Activated B cell treated with CpG ODN at 0.5 μM for 24 hours (primary cell): ENCODE measurements at places on chromosomes 3 and 15.

- no peaks in the 10 kb centered on the region for H3K4me1 ChIP-seq
- no peak overlapping the region for H3K4me3 ChIP-seq
- no peak for DNase-seq
- no peaks in the 10 kb centered on the region for H3K36me3 ChIP-seq
- no peak overlapping the region for H3K27ac ChIP-seq
Observed at GRCh38 chr15:77620297-77620696, 12.4 kb downstream of the LINGO1 start.

GRCh38 chr15:34732430-34732829, 22.4 kb downstream of the GJD2 start:
- no peak overlapping the region for H3K4me3 ChIP-seq
- no peak for DNase-seq
- H3K36me3 ChIP-seq = no peaks in the 10 kb centered on the region
- H3K4me1 ChIP-seq = no peaks in the 10 kb centered on the region

GRCh38 chr15:60890375-60891230, 338.5 kb downstream of the RORA start:
- no peak overlapping the region for H3K27ac ChIP-seq
- H3K27me3 ChIP-seq = no peaks in the 10 kb centered on the region
- DNase-seq = no peak
- no peak overlapping the region for H3K4me3 ChIP-seq
- H3K4me1 ChIP-seq = no peaks in the 10 kb centered on the region

DNA sequence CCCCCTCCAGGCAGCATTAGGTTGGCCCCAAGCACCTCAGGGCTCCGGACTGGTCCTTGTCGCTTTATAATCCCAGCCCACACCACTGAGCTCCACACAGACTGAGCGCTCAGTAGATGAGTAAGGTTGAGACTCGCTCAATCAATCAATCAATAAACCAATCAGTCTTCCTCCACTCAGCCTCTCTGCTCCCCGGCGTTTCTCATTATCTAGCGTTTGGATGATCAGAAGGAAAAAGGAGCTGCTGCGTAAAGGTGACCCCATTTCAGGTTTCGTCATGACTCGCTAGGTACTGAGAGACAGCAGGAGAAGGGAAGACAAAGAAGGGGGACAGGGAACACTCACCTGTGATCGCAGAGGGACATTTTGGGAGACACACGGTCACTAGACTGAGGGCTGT, 41.2 kb downstream of the ZNF710 start:
- no peak overlapping the region for H3K27ac ChIP-seq
- DNase-seq = no peak
- no peak overlapping the region for H3K4me3 ChIP-seq
- H3K4me1 ChIP-seq = peaks cover 72% of the 10 kb centered on the region

DNA sequence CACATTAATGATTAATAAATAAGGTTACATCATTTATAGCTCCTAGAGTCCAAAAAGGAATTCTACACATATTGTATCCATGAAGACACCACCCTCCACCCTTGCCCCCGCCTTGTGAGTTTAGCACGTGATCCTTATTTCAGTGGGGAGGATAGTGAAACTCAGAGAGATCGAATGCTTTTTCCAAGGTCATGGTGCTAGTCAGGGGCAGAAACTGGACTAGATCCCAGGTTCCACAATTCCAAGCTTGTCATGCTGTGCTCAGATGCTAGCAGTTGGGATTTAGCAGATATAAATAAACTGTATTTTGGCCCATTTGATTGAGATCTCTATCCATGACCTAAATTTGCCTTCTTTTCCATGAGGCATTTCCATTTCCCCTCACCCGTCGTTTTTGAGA, 227.4 kb upstream of the THRB start:
- H3K36me3 ChIP-seq = no peaks in the 10 kb centered on the region
- H3K27me3 ChIP-seq = no peaks in the 10 kb centered on the region
- H3K4me3 ChIP-seq = no peak overlapping the region
- H3K27ac ChIP-seq = no peak overlapping the region
- no peaks in the 10 kb centered on the region for H3K4me1 ChIP-seq
- no peak for DNase-seq

DNA sequence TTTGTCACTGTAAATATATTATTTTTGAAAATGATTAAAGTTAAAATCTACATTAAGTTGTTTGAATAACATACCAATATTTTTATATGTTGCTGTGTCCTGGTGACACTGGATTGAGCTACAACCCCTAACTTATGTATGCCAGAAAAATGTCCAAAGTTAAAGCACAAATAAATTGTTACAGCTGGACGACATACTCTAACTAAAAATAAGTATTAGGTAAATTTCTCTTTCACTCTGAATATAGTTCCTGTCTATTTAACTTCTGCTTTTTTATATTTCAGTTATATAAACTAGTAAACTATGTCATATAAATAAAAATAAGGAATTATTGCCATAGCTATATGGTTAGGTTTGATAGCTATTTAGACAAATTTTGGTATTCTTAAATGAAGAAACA, 118.5 kb upstream of the SAMMSON start:
- no peak overlapping the region for H3K4me3 ChIP-seq
- DNase-seq = no peak
- peaks cover 19% of the 10 kb centered on the region for H3K4me1 ChIP-seq
- H3K36me3 ChIP-seq = no peaks in the 10 kb centered on the region
- no peaks in the 10 kb centered on the region for H3K27me3 ChIP-seq

GRCh38 chr3:136860541-136860940, 1.5 kb upstream of the NCK1 start:
- peak overlapping the region; percentile 93 for H3K4me3 ChIP-seq
- peaks cover 19% of the 10 kb centered on the region for H3K36me3 ChIP-seq
- peaks cover 32% of the 10 kb centered on the region for H3K4me1 ChIP-seq
- H3K27me3 ChIP-seq = no peaks in the 10 kb centered on the region

GRCh38 chr3:122705379-122705778, 24.7 kb downstream of the PARP14 start:
- H3K27me3 ChIP-seq = no peaks in the 10 kb centered on the region
- no peak overlapping the region for H3K4me3 ChIP-seq

- H3K36me3 ChIP-seq = peaks cover 96% of the 10 kb centered on the region
- no peak for DNase-seq
- H3K27ac ChIP-seq = no peak overlapping the region
- H3K4me3 ChIP-seq = no peak overlapping the region
- no peaks in the 10 kb centered on the region for H3K27me3 ChIP-seq
Observed at GRCh38 chr15:43406808-43407207, 35.9 kb downstream of the TUBGCP4 start.

GRCh38 chr15:31303726-31304648, 22.6 kb upstream of the KLF13 start:
- H3K27me3 ChIP-seq = peaks cover 1% of the 10 kb centered on the region
- H3K4me3 ChIP-seq = no peak overlapping the region
- peaks cover 49% of the 10 kb centered on the region for H3K4me1 ChIP-seq
- H3K27ac ChIP-seq = no peak overlapping the region
- no peak for DNase-seq

- H3K36me3 ChIP-seq = no peaks in the 10 kb centered on the region
- H3K27me3 ChIP-seq = no peaks in the 10 kb centered on the region
- DNase-seq = no peak
- no peak overlapping the region for H3K27ac ChIP-seq
- H3K4me3 ChIP-seq = no peak overlapping the region
Observed at GRCh38 chr3:17802950-17803349, 60.5 kb upstream of the TBC1D5 start.

- DNase-seq = no peak
- H3K36me3 ChIP-seq = no peaks in the 10 kb centered on the region
- H3K27me3 ChIP-seq = peaks cover 4% of the 10 kb centered on the region
- no peaks in the 10 kb centered on the region for H3K4me1 ChIP-seq
- H3K4me3 ChIP-seq = no peak overlapping the region
Observed at GRCh38 chr3:186368717-186369116, 6.7 kb upstream of the DGKG start.

- no peak for DNase-seq
- no peaks in the 10 kb centered on the region for H3K27me3 ChIP-seq
- no peaks in the 10 kb centered on the region for H3K4me1 ChIP-seq
- H3K36me3 ChIP-seq = no peaks in the 10 kb centered on the region
- H3K27ac ChIP-seq = no peak overlapping the region
Observed at GRCh38 chr15:61729646-61730045, 330.6 kb downstream of the VPS13C start.

GRCh38 chr15:56293495-56294292, 50.0 kb upstream of the RFX7 start:
- no peaks in the 10 kb centered on the region for H3K27me3 ChIP-seq
- peaks cover 1% of the 10 kb centered on the region for H3K36me3 ChIP-seq
- H3K27ac ChIP-seq = no peak overlapping the region
- DNase-seq = no peak
- no peak overlapping the region for H3K4me3 ChIP-seq
- no peaks in the 10 kb centered on the region for H3K4me1 ChIP-seq

DNA sequence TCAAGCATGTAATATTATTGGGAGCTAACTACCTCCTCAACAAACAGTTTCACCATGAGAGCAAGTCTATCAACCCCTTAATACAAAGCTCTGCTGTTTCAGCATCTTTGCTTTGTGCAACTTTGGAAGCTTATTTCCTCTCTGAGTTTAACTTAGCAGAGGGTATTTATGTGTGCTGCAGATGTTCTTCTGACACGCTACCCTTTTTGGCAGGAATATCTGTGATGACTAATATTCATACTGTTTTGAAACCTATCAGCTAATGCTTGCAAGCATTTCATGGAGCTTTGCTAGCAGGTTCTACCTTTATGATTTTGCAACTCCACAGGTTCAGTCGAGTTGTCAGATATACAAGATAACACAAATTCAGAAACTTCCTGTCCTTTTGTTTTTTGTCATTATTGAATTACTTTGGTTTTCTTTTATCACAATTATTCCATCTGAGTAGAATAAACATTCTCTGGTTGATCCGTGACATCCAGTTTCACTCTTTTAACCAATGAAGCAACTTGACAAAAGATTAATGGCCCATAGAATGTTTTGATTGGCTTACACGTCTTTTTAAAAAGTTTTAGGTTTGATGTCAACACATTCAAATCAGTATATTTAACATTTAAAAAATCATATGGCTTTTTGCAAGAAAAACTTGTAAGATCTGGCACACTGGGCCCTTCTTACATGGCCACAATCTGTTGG, 1.7 kb upstream of the SLC9A9 start:
- DNase-seq = no peak
- H3K27me3 ChIP-seq = no peaks in the 10 kb centered on the region
- no peak overlapping the region for H3K4me3 ChIP-seq

- no peaks in the 10 kb centered on the region for H3K4me1 ChIP-seq
- no peaks in the 10 kb centered on the region for H3K36me3 ChIP-seq
- H3K27me3 ChIP-seq = peaks cover 1% of the 10 kb centered on the region
- no peak overlapping the region for H3K27ac ChIP-seq
- no peak for DNase-seq
Observed at GRCh38 chr3:54299169-54299935, 177.0 kb downstream of the CACNA2D3 start.

GRCh38 chr3:167666563-167666962, 12.8 kb upstream of the WDR49 start:
- no peak overlapping the region for H3K27ac ChIP-seq
- no peaks in the 10 kb centered on the region for H3K4me1 ChIP-seq
- no peak overlapping the region for H3K4me3 ChIP-seq
- peaks cover 3% of the 10 kb centered on the region for H3K27me3 ChIP-seq
